ENCODE measurements at places on chromosomes 4 and X.

GRCh38 chr4:127643791-127644190 lies 11.0 kb downstream of the INTU start:
- DNase-seq: no peak

DNA sequence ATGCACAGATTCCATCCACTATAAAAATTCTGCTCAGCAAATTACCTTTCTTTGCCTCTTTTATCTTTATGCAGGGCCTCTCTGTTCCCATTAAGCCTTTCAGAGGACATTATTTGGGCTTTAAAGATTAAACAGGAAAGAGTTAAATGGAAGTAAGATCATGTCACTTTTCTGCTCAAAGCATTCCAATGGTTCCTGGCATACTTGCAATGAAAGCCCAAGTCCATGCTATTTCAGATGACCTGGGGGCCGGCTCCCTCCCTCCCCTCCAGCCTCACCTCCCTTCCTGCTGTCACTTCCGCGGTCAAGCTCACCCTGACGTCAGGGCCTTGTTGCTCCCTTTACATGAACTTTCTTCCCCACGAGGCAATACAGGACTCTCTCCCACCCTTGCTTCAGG lies 125.5 kb downstream of the C4orf51 start:
- DNase-seq: no peak

DNA sequence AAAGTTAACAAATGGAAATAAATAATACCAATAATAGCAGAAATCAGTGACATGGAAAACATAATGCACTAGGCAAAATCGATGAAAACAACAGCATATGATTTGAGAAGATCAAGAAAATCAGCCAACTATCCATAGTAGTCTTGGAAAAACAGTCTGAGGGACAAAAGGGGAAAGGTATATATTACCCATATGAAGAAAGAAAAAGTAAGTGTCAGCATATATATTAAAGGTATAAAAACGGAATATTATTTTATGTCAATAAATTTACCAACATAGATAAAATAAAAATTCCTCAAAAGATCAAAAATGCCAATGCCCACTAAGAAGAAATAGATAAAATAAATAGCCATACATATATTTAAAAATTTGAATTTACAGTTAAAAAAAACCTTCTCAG lies 33.0 kb downstream of the ACTRT1 start:
- DNase-seq: no peak

DNA sequence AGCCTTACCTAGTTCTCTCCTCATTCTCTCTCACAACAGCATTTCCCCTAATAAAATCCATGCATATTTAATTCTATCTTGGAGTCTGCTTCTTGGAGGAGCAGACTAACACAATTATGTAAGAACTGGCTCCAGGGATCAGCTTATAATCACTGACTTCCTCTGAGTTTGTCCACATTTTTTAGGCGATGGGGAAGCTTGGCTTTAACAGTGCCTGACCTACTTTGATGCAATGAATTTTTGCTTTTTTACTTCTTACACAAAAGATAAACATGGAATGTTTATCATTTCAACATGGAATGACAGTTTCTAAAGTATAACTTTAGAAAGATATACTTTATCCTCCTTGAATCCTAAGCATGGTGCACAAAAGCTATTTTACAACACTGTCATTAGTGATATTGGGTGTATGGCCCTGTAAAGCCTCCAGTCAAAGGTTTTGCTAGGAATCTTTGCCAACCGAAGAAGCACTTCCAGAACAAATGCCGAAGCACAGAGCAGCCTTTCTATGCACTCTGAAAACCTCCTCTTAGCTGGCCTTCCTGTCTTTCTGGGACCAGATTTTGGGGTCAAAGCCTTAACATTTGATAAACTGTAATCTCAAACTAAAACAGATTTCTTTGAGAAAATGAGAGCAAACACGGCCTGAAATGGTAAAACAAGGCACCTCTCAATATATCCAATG lies 736 bp downstream of the BDH2 start:
- no peak for DNase-seq

- DNase-seq: no peak
These were observed 100.7 kb upstream of the GRPR start for GRCh38 chrX:16022580-16023200.

GRCh38 chr4:139299536-139299935 lies 1.8 kb upstream of the NAA15 start:
- DNase-seq: no peak

- DNase-seq: no peak
These were observed 2.2 kb downstream of the BTK start for GRCh38 chrX:101383679-101384205.

DNA sequence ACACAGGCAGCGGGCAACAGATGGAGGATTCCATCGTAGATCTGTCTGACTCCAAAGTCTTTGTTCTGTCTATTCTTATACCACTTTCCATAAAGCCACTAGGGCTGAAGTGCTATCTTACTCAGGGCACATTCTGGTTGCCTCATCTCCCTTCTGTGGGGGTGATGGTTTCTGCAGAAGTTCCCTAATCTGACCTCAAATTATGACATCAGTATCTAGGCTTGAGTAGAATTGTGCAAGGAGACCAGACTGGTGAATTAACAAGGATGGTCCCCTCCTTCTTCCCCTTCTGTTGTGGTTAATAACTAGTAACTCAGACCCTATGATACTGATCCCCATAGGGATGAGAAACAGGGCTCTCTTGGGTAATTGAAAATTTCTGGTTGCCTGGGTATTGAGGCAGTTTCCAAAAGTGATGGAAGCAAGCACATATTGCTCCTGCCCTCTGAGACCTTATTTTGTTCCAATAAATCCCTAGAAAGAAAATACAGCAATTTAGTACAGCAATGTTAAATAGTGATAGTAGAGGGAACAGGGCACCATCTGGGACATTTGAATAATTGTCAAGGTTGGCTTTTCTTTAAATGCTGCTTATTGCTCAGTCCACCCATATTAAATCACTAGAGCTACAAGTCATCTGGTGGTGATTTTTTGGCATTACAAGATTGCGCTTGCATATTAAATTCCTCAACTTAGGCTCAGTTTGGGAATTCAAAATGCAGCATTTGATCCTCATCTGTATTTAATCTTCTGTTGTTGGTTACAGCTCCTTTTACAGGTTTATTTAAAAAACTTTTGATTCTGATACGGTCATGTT lies 57.3 kb upstream of the AP1S2 start:
- no peak for DNase-seq

DNA sequence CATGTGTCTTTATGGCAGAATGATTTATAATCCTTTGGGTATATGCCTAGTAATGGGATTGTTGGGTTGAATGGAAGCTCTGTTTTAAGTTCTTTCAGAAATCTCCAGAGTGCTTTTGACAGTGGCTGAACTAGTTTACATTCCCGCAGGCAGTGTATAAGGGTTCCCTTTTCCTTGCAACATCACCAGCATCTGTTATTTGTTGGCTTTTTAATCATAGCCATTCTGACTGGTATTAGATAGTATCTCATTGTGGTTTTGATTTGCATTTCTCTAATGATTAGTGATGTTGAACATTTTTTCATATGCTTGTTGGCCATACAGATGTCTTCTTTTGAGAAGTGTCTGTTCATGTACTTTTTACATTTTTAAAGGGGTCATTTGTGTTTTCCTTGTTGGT lies 129.8 kb downstream of the TBCK start:
- no peak for DNase-seq

- no peak for DNase-seq
These were observed 133.3 kb downstream of the MAML3 start for GRCh38 chr4:140020457-140021361.

- DNase-seq: no peak
These were observed 135.8 kb downstream of the IL15 start for GRCh38 chr4:141771889-141772830.

DNA sequence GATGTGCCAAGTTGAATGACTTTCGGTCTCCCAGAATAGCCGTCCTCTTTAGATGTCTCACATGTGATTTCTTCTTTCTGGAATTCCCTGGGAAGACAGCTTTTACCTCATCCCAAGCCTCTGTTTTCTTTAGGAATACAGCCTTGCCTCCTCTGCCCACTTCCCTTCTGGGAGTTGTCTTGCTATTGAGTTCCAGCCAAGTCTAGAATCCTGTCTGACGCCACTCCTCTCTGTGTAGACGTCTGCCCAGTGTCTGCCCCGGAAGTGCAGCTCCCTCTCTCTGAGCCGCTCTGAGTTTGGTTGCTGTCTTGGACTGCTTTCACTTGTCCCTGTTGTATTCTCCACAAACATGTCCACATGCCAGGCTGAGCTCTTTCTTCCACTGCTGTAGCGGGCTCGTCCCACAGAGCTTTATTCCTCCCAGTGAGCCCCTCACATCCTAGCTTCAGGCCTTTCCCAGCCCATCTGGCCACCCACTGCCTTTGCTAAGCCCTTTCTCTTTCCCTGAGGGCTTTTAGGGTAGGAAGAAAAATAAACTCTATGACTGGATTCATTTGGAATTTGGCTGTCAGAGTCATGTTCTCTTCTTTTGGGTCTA lies 9.0 kb upstream of the IGFBP7 start:
- DNase-seq: peak; percentile 85

- DNase-seq: no peak
These were observed 7.2 kb downstream of the CTSO start for GRCh38 chr4:155946486-155946885.

GRCh38 chr4:66045913-66046312 lies 375.6 kb upstream of the EPHA5 start:
- no peak for DNase-seq

DNA sequence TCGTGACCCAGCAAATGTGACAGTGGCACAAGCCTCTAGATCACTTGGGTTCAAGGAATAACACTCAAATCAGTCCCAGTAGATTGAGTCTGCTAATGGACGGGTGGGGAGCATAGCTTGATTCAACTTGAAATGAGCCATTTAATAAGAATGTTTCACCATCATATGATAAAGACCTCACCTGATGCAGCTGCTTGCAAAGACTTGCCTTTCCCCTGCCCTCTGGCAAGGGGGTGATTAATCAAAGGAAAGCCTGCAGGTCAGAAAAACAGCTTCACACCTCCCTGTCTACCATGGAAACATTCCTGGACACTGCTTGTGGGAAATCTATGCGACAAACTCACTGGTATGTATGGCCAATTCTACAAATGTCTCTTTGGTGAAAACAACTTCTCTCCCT lies 54.5 kb downstream of the CD99L2 start:
- DNase-seq: no peak

- DNase-seq: no peak
These were observed at the start of gene IL1RAPL1 for GRCh38 chrX:28586981-28587551. Gene IL1RAPL1, plus strand, starts transcription at chrX:28587446.

DNA sequence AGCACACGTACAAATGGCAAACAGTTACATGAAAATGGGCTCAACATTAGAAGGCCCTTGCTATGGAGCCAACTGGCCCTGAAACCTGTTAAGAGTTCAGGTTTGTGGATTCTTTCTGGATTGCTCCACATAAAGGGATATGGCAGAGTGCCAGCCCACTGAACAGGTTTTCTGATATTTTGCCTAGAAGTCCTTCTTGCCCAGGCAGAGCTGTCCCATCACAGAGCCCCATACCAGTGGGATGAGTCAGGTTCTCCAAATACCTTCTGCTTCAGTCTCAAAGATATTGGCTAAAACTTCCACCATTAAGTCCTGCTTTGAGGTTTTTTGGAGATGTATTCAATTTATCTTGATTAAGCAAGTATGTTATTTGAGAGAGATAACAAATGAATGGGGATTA lies 146.8 kb upstream of the IL1RAPL2 start:
- DNase-seq: no peak

GRCh38 chr4:187558391-187558790 lies 437.2 kb upstream of the ZFP42 start:
- DNase-seq: no peak

DNA sequence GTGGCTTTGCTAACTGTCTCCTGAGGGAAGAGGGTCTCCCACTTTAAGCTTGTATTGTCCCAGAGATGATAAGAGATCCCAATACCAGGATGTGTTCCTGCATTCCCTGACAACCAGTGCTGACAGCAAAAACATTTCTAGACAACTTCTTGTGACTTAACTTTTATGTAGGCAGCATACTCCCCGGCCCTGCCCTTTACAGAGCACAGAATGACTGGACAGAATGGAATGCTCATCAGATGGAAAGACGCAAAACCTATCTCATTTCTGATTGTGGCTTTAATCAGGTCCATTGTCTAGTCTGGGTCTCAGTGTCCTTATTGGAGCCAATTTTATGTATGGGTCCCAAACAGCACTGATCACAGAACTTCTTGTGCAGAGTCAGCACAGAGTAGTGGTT lies 18.2 kb upstream of the PLAC1 start:
- DNase-seq: no peak

GRCh38 chrX:83004012-83004411 lies 504.1 kb upstream of the POU3F4 start:
- DNase-seq: no peak

- DNase-seq: no peak
These were observed 7.0 kb upstream of the FAT1 start for GRCh38 chr4:186730621-186731020.

- peak; percentile 23 for DNase-seq
These were observed 72.9 kb upstream of the ENOX2 start for GRCh38 chrX:130975947-130976346.

DNA sequence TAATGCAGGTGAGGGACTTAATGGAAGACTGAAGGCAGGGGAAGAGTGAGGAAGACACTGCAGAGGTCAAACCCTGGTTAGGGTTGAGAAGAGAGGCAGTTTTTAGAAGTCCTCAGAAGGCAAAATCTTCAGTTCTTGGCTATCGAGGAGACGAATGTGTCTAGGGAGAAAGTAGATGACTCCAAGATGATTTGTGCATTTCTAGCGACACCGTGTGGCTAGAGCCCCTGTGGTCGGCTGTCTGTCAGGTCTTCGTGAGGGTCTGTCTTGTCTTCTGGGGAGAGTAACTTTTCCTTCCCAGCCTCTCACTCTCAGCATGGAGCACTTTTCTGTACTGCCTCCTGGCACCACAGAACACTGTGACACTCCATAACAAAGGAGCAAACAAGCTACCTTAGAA lies 458.1 kb downstream of the STIM2 start:
- no peak for DNase-seq

DNA sequence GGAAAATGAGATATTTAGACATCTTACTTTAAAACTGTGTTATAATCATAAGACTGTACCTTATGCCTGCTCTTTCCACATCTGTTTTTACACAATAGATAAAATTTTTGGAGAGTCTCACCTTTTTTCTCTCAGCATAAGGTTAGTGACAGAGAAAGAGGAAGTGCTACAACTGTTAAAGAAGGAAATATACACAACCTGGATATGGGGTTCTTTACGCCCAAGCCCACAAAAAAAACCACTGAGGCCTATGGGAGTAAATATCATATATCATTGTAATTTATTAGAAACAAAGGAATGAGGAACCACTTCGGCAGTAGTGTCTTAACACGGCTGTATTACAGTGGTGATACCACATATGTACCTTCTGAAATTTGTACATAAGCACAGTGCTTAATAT lies 265.9 kb upstream of the GK2 start:
- no peak for DNase-seq

- DNase-seq: no peak
These were observed 32.4 kb downstream of the CDS1 start for GRCh38 chr4:84615355-84615754.

- DNase-seq: no peak
These were observed 752 bp upstream of the FGF5 start for GRCh38 chr4:80265571-80266252.

- DNase-seq: no peak
These were observed 60.2 kb upstream of the HS3ST1 start for GRCh38 chr4:11488657-11489452.

Measured in smooth muscle cell of the brain vasculature (primary cell).